Activated CD4-positive, alpha-beta T cell treated with anti-CD3 and anti-CD28 coated beads for 36 hours (primary cell): ENCODE measurements at places on chromosomes 5 and 9.

DNA sequence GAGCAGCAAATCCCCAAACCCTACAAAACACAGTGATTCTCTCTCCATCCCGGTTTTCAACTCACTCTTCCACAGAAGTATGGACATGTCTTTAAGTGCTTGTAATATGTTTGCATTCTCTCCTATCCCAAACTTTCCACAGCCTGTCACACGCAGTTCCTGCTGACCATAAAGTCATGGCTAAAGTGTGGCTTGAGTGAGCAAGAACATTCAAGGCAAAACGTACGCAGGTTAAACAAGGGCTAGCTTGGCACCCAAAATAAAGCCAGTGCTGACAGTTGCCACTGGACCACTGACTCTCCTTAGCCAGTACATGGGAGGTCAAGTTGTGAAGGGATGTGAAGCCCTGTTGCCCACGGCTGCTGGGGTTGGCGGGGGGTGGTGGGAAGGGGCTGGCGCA lies 211.1 kb upstream of the IRX1 start:
- DNase-seq, result no peak

DNA sequence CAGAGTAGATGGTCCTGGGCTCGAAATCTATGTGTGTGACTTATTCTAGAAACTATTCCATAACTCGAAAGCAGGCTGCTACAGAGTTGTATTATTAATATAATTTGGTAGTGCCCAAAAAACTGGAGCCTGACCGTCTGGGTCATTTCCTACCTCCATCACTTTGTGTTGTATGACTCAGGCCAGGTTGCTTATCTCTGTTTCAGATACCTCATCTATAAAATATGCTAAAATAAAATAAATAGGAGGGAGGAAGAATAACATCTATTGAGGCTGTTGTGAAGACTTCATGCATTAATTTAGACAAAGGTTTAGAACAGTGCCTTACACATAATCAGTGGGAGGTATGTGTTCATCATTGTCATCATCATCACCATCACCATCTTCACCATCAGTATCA lies 57.7 kb downstream of the PDE4D start:
- DNase-seq, result no peak

- no peak for DNase-seq
Measured at GRCh38 chr5:121693864-121694263, 157.8 kb upstream of the FTMT start.

- DNase-seq, result no peak
Measured at GRCh38 chr5:174344335-174344734, 298.8 kb downstream of the NSG2 start.

DNA sequence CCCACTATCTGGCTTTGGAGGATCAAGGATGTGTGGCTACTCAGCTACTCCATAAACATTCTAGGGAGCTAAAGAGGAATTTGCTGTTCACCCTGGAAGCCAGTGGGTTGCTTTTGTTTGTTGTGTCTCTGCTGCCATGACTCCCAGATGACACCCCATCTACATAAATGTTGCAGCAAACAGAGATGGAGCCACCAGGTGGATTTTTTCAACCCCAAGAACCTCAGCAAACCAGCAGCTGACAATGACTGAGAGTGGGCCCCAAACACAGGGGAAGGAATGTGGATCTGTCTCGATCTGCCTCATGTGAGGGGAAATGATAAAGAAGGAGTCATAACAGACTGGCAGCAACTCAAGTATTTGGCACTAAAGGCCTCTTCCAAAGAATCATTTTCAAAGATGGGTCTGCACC lies 132.7 kb upstream of the TNC start:
- DNase-seq, result no peak

GRCh38 chr5:56465769-56466135 lies 232.6 kb upstream of the ANKRD55 start:
- DNase-seq, result no peak

DNA sequence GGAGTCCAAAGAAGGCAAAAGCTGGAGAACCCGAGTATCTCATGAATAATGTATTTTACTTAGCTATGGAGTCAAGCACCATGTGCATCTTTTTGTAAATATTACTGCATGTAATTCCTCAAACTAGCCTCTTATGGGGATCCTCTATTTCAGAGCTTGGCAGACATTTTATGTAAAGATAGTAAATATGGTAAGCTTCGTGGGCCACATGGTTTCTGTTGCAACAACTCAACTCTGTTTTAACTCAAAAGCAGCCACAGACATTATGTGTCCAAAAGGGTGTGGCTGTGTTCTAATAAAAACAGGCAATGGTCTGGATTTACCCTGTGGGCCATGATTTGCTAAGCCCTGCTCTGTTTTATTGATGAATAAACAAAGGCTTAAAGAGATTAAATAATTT lies 17.3 kb downstream of the DAPK1 start:
- no peak for DNase-seq

DNA sequence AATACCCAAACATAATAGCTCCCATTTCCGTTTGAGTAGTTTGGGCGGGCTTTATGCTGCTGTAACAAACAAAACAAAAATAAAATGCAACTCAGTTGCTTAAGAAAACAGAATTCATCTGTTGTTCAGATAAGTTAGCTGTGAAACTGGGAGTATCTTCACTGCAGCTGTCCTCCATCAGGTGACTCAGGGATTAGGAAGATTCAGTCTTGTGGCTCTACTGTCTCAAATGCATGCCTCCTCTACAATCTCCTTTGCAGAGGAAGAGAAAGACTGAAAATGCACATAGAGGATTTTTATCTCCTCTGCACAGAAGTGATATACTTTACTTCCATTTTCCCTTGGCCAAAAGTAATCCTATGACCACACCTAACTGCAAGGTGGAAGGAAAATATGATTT lies 883.7 kb downstream of the PTPRD start:
- DNase-seq, result no peak

- no peak for DNase-seq
Measured at GRCh38 chr5:66511491-66511890, 84.7 kb upstream of the MAST4 start.

DNA sequence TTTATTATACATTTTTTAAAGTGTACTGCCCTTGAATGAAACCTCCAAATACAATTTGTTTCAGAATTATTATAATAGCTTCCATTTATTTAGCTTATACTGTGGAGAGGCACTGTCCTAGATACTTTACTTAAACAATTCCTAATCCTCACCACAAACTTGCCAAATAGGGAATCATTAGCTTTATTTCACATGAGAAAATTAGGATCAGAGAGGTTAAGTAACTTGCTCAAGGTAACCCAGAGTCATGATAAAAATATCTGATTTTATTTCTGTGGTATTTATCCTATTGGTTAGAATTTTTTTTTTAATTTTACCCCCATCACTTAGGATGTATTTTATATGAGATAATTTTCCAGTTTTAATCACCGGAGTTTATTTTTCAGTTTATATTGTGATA lies 78.4 kb downstream of the ADGRV1 start:
- DNase-seq, result no peak

GRCh38 chr9:102047549-102047948 lies 309.1 kb upstream of the GRIN3A start:
- DNase-seq, result no peak

DNA sequence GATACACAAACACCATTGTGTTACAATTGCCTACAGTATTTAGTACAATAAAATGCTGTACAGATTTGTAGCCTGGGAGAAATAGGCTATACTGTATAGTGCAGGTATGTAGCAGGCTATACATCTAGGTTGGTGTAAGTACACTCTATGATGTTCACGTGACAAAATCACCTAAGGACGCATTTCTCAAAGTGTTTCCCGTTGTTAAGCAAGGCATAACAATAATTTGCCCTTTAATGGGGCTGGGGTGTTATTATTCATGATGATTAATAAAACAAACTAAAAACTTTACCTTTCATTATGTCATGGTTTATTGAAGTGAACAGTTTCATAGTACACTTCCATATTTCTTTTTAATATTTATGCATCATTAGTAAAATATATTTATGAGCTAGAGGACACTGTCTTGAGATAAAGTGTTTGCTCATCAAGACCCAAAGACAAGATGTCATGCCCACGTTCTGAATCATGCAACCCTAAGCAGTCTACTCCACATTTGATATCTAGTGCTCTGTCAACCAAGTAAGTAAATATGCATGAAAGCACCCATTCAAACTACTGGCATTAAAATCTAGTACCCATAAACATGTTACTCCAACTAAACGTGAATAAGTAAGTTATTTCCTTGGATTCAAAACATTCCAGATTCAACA lies 220.5 kb downstream of the NR2F1-AS1 start:
- DNase-seq, result no peak

DNA sequence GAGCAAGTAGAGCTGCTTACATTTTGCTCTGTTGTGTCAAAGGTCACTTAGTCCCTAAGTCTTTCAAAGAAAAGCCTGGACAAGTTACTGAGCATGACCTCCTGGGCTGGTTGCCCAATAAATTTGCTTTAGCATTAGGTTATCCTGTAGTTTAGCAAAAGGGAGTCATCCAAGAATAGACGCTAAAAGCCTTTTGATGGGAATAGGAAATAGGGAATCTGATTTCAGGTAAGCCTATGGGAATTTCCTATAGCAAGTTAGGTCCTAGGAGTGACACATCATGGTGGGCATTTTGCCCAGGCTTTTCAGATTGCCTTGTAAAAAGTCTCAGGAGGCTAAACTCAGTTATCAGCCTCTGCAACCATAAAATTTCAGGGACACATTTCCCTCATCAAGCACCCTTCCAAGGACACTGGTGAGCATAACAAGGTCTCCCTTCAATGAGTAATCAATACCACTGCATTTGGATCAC lies 67.6 kb upstream of the RANBP3L start:
- DNase-seq, result no peak
